Femur (tissue), 1 donor: ENCODE measurements at places on chromosomes 1 and 21.
A peak's percentile ranks its signal among the peaks of the same experiment; 100 is the strongest.

DNA sequence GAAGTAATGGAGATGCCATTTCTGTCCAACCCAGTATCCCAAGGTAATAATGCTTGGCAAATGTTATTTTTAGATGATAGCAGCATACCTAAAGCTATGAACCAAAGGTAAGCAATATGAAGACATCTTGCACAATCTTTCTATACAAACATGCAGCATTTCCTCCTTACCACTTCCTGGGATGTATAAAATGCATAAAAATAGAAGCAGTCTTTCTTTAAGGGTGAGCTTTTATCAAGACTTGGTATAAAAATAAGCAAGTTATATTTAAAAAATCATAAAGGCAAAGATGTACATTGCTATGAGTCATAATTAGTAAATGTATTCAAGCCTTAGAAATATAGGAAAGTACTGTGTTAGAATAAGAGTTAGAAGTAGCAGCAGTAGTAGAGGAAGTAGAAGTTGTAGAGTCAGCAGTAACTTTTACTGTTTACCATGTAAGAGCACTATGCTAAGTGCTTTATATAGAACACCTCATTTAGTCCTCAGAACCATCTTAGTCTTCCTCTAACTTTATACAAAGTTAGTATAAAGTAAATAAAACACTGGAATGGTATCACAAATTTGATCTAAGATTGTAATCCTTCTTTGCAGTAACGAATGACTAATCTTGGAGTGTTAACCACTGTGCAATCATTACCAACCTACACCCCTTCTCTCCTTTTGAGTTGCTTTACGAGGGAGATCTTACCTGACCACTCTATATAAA lies 371.3 kb downstream of the VAV3 start:
- DNase-seq = no peak

DNA sequence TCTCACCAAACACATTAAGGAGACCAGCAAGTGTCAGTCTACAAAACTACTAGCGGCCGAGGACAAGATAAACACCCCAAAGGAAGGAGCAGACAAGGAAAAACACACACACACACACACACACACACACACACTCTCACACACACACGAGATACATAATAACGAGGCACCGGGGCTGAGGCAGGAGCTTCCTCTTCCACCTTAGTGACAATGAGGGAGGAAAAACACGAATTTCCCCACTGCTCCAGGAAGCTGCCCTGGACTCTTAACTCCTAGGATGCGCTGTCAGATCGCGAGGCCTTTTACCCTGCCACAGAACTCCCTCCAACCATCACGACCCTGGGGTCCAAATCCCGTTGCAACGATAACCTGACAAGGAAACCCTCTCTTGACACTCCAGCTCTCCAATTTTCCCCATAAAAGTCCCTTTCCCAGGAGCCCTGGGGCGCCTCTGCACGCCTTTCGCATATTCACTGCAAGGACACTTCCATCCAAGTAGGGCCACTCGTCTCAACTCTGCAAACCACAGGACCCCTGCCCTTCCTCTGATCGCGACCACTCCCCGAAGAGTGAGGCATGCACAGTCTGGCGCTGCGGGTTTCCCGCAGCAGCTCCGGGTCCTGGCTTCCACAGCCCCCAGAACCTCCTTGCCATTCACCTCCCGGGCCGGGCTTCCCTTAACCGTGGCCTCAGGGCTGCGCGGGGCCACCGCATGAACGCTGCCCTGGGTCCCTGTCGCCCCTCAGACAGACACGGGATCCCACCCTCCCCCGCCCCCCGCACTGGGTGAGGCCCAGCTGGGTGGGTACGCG lies 581 bp downstream of the ETV3 start:
- DNase-seq = peak; percentile 35

DNA sequence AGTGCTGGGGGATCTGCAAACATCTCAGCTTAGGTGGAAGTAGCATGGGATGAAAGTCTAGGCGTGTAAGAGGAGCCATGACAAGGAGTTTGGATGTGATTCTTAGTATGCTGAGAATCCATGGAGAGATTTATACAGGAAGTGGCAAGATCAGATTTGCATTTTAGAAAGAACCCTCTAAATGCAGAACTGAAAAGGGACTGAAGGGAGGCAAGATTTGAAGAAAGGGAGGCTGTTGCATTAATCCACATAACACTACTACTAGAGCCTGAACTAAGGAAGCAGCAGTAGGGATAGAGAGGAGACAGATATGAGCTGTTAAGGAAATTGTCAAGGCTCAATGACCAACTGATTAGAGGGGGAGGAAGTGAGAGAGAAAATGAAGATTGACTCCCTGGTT lies 9.8 kb downstream of the C1orf74 start:
- DNase-seq = no peak

DNA sequence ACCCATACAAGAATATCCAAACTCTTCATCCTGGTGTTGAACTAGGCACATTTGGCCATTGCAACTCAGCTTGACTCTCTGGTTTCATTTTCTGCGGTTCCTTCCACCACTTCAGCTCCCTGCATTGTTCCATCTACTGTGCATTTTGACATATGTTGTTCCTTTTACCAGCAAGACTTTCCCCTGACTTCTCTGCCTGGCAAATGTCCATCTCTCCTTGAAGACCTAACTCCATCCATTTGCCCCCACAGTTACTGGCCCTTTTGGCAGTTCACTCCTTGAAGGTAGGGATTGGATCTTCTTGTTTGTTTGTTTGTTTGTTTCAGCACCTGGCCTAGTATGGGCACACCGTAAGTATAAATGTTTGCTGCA lies 8.7 kb downstream of the PADI2 start:
- DNase-seq = no peak

- no peak for DNase-seq
Measured at GRCh38 chr1:145942871-145943270, 14.9 kb downstream of the LIX1L start.

- no peak for DNase-seq
Measured at GRCh38 chr1:55827350-55827749, 612.2 kb upstream of the USP24 start.

DNA sequence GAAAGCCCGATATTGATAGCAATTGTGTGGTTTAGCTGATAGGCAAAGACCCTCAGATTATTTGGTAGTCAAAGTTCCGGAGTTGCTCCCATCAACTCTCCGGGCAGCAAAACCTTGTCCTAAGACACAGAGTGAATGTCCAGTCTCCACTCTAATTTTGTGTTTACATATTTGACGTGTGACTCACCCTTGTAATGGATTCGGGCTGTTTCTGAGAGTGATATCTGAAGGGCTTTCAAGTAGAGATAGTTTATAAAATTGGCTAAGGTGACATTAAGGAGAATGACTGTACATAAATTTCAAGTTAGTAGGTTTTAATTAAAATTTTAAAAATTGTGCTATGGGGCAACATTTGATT lies 154.2 kb downstream of the CNIH3 start:
- no peak for DNase-seq

DNA sequence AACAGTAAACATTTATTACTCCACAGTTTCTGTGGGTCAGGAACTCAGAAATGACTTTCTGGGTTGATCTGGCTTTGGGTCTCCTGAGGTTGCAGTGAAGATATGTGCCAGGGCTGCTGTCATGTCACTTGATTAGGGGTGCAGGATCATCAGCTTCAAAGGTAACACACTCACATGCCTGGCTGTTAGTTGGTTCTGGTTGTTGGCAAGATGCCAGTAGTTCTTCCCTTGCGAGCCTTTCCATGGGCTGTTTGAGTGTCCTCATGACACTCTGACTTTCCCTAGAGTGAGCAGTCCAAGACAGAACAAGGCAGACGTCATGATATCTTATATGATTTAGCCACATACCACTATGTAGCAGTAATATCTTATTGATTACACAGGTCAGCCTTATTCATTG lies 1.8 kb downstream of the SWT1 start:
- DNase-seq = peak; percentile 21

DNA sequence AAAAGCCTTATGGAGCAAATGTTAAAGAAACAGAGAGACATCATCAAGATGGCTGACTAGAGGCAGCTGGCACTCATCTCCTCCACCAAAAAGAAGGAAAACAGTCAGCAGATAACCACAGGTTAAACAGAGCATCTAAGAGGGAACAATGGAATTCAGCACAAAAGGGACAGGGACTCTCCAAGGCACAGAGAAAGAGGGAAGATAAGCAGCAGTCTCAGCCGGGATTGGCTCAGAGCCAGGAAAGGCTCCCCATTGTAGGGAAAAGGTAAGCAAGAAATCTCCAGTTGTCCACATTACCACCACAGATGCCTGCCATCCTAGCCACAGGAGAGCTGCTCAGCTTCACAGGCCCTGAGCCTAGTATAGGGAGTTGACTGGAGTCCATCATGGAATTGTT lies 605.5 kb downstream of the SMYD3 start:
- DNase-seq = no peak

DNA sequence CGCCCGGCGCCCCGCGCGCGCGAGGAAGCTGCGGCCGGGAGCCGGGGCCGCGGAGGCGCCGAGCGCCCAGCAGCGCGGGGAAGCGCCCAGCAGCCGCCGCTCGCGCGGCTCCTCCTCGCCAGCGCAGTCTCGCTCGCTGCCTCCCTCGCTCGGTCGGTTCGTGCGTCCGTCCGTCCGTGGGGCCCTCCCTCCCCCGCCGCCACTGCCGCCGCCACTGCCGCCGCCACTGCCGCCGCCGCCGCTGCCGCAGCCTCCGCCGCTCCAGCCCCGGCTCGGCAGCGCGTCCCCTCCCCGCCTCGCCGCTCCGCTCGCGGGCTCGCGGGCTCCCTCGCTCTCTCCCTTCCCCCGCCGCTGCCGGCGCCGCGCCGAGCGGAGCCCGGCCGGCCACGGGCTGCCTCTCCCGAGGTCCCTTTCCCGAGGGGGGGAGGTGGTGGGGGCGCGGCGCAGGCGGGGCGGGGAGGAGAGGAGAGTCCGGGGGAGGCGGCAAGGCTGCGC lies at the start of gene KCND3:
Gene KCND3, minus strand, starts transcription at position 138 of the 495 bp plus-strand sequence.
- DNase-seq = peak; percentile 26
